ENCODE measurements at places on chromosomes 6 and 20.

- no peak for DNase-seq
Measured at GRCh38 chr6:156934069-156934460, 156.9 kb downstream of the ARID1B start.

DNA sequence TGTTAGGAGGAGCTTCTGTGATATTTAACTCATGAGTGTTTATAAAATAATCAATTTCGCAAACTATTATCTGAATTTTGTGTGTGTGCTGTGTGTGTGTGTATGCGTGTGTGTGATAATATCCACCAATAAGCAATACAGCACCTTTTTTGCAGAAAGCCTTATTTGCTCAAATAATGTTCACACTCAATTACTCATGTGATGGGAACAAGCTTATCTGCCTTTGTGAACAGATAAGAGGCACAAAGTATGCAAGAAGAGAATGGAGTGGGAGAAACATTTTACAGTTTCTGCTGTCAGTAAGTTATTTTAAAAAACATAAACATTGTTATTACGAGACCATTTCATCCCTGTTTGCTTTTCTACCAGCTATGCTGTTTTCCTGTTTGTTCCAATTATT is 36.7 kb upstream of the PTPRK start:
- DNase-seq = no peak

DNA sequence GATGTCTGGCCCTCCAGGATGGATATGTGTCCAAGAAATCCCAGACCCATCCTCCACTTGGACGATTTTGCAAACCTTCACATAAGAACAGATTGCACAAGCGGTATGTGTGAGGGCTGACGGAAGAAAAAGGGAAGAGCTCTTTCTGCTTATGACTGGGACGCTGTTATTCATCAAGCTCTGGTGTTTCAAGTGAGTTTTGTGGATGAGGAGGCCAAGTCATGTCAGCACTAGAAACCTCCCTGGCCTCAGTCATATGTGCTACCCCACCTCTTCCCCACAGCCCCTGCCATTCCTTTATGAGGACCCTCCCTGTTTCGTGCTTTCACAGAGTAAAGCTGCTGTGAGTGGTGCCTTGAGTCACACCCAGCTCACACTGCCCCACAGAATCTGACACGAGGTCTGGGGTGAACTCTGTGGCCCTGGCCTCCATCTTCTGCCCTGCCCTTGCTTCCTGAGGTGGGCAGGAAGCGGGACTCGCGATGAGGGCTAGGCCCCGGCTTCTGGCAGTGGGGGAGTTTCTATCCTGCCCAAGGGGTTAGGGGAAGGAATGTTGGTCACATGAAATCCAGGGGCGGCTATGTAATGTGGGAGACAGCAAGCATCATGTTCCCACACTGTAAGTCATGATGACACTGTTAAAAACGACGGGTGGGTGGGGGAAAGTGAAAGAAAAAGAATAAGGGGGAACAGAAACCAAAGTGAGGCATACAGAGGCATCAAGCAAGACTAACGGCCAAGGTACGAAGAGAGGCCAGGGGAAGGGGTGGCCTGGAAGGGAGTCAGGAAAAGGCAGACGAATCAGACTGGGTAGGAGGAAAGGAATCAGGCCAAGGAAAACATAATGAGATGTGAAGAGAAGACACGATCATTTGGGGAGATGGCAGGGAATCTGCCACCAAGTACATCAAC is 78.1 kb downstream of the PRDM1 start:
- DNase-seq = peak; percentile 68

- DNase-seq = no peak
Measured at GRCh38 chr6:166664135-166664534, 37.1 kb upstream of the RPS6KA2 start.

DNA sequence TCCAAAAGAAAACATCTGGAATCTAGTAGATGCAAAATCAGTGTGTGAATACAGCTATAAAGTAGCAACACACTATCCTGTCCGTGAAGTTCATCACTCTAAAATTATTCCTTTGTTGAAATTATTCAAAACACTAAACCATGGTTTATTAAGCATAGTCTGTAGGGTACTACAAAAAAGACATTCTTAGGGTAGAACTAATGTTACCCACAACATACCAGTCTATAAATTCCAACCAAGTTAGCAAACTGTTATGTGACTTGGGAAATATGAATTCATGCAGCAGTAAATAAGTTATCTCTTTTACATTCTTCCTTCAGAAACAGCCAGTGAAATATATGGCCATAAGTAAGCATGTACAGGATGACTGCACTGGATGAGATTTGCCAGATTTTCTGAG is 580.3 kb upstream of the ADGRB3 start:
- no peak for DNase-seq

DNA sequence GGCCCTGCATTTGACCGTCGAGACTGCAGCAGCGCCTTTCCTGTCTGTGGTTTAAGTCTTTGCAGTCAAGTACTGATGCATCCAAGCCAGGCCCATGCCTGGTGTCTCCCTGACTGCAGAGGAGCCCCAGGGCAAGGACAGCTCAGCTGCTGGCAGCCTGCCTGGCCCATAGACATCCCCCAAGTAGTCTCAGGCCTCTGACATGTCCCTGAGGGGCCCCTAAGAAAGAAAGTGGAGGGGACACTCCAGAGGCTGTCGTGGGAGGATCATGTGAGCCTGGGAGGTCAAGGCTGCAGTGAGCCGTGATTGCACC is 18.0 kb downstream of the HRH3 start:
- no peak for DNase-seq

DNA sequence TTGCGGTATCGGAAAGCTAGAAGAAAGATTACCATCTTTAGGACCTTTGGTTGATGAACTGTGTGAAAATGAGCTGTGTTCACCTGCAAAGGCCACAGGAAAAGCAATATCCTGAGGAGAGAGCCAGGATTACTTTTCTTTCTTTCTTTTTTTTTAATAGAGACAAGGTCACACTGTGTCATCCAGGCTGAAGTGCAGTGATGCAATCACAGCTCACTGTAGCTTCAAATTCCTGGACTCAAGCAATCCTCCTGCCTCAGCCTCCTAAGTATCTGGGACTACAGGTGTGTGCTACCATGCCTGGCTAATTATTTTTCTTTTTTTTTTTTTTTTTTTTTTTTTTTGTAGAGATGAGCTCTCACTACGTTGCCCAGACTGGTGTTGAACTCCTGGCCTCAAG is 17.2 kb downstream of the FAM184A start:
- DNase-seq = no peak

Data from stimulated activated CD4-positive, alpha-beta T cell treated with anti-CD3 and anti-CD28 coated beads, Interleukin-4, amount 100 ng/mL, for 48 hours (primary cell).